Stimulated activated CD4-positive, alpha-beta T cell treated with anti-CD3 and anti-CD28 coated beads, Interleukin-12 subunit alpha, Interleukin-12 subunit beta, amount 100 ng/mL, for 24 hours (primary cell): ENCODE measurements at places on chromosomes 5 and 9.

GRCh38 chr5:123486951-123487655 lies 24.9 kb upstream of the CSNK1G3 start:
- no peak for DNase-seq

DNA sequence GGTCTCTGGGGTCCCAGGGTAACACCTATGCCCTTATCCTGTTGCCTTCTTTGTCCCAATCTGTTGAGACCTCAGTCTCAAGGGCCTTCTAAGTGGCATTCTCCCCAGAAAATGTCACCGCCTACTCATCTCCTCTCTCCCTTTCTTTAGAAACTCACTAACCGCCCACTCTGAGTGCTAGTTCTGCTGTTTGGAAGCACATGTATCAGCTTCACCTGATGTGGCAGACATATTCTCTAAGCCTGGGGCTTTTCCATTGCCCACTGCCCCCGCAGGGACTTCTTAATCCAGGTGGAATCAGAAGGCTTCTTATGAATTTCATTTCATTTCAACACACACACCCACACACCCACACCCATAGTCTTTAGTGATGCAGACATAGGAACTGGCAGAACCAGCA lies 165.1 kb downstream of the ASTN2 start:
- no peak for DNase-seq

DNA sequence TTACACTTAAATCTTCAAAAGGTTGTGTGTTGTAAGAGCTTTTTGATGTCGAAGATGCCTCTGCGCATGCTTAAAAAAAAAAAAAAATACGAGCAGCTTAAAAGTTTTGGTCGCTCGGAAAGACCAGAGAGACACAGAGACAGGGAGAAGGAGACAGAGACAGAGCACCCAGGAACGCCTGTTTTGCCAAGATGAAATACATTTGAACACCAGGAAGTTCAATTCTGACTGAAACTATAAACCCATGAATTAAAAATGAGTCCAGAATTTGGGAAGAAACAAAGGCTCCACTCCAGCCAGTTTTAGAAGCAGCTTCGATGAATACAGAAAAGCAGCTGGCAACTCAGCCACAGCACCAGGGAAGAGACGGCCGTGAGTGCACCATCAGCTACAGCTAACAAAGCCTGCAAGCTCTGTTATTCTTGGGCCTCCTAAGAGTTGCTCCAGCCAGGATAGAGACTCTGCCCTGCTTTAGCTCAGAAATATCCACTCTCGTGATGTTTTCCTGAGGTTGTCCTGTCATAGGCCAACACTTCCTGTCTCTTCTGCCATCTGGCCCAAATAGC lies 2.5 kb upstream of the ZNF474 start:
- no peak for DNase-seq

- no peak for DNase-seq
Observed at GRCh38 chr9:120396418-120396817, 183.5 kb downstream of the CDK5RAP2 start.

GRCh38 chr9:106314476-106314875 lies 548.5 kb upstream of the ZNF462 start:
- no peak for DNase-seq
